ENCODE measurements at places on chromosomes 2 and 18.

DNA sequence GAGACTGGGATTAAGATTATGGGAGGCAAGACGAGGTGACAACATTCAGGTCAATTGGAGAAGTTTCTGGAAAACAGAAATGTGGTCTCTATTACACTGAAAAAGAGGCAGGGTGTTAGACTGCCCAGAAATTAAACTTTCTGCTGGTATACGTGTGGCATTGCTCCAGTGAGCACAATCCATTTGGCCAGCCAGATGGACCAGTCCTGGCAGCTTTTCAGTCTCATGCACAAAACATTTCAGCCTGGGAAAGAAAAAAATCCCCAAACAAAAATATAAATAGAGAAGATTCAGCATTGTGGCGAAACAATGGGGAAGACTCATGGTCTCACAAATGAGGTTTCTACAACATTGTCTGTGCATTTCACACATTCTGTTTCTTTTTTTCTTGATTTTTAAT, 113.9 kb downstream of the HNMT start:
- no peak for DNase-seq

DNA sequence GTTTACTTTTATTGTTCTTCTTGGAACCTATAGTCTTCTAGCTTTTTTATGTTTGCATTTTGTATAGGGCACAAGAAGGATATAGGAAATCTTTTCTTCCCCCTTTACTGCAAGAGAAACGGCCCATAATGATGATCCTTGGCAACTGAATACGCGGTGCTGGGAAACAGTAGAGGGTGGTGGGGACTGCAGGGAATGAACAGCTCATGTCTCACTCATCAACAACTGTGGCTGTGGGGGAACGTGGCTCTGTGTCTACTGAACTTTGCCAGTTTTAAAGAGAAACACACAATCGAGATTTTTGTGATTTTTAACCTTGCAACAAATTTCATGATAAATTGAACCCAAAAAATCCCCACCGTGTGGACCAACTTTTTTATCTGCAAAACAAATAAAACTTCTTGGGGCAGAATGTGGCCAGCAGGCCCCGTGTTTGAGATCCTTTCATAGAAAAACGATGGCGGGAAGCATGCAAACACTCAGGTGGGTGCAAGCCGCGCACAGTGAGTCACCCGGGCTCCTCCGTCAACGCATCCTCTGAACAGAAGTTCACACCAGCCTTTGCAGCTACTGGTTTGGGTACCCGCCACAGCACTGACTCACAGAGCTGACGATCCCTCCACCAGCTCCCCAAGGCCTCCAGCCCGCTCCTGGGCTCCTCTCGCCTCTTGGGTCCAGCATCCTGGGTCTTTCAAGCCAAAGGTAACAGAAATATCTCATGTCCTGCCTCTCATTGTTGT, 149.3 kb downstream of the COL6A3 start:
- DNase-seq = peak; percentile 72

- DNase-seq = no peak
Measured at GRCh38 chr2:133416736-133417135, 151.5 kb downstream of the NCKAP5 start.

GRCh38 chr2:133262893-133263292, 305.4 kb downstream of the NCKAP5 start:
- DNase-seq = no peak

DNA sequence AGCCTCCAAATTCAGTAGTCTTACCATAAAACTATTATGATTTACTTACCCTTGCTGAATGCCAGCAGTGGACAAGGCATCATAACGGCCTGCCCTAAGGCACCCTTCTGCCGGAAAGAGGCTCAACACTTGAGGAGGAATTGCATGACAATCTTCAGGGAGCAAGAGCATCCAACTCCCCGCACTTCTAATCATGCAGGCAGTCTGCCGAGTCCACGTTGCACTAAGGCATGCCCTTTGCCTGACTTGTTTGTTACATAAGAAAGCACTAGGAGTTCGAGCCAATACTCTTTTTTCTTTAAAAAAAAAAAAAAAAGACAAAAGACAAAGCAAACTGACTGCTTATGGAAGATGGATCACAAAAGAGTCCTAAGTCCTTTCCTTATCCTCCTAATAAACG, 17.9 kb upstream of the SPTBN1 start:
- no peak for DNase-seq

DNA sequence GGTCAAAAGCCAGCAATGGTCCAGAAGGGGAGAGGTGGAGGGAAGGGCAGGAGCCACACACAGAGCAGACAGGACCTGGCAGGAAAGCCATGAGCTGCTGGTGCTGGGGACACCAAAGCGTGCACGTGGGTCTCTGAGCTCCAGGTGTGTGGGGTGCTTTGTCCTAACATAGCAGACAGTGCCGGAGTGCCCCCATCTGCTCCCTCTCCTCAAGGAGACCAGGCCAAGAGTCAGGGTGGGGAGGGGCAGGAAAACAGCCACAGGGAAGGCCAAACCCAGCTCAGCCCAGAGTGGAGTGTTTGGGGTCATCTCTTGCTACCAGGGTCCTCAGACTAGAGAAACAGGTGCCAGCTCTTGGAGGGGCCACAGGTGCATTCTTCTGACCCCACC, 4.2 kb upstream of the GPC1 start:
- DNase-seq = no peak

GRCh38 chr2:238789317-238789806, 58.5 kb upstream of the TWIST2 start:
- no peak for DNase-seq

GRCh38 chr2:16058256-16058655, 117.9 kb downstream of the MYCN start:
- DNase-seq = no peak

DNA sequence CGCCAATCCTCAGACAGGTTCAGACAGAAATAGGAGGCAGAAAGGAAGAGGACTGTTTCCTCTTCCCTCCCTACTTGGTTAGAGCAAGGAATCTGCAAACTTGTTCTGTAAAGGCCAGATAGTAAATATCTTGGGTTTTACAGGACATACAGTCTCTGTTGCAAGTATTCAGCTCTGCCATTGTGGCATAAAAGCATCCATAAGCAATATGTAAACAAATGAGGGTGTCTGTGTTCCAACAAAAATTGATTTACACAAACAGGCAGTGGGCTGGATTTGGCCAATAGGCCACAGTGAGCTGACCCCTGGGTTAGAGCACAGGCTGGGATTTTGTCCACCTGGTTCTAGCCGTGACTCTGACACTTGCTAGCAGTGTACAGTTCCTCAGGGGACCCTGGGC, 89.4 kb downstream of the NRP2 start:
- no peak for DNase-seq

GRCh38 chr2:28484835-28485234, 11.0 kb upstream of the PLB1 start:
- DNase-seq = no peak

DNA sequence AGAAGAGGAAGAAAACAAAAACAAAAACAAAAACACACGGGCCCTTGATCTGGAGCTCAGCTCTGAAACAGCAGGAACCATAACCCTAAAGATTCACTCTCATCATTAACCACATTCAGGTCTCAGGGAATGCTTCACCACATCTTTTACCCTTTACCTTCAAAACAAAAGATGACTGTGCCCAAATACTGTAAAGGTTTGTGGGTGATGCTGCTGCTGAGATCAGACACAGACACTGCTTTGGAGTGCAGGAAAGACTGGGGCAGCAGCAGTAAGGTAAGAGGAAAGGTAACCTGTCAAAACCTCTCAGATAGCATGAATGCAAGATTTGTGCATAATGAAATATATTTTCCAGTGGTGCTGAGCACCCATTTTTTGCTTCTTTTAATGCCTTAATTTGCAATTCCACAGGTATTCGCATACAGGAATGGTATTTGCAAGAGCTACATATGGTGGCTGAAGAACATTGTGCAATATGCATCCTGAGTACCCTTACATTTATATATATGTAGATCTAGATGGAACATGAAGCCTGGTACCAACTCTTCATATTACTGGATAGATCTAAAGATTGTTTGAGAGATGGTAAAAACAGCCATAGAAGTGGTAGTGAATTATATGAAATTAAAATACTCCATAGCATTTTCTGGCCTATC, 4.1 kb upstream of the FLACC1 start:
- no peak for DNase-seq

Data from HS-5 (cell line).